ENCODE measurements at places on chromosomes 2 and 18.
A peak's percentile ranks its signal among the peaks of the same experiment; 100 is the strongest.

DNA sequence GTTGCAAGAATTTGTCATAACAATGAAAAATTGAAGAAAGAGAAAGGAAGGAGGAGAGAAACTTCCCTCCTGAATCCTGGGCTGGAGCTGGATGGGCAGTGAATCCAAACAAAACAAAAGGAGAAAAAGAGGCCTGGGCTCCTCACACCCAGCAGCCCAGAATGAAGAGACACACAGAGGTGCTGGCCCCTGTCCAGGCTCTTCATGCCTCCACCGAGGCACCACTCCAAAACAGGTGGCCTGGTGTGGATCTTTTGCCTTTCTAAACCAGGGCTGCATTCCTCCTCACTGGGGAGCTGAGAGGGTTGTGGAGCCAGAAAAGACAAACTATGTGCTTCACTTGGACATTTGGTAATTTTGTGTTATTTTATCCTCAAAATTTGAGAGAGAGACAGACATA lies 76.0 kb downstream of the FAM124B start:
- no peak for DNase-seq

GRCh38 chr18:46754188-46754587 lies 2.7 kb downstream of the ST8SIA5 start:
- peak; percentile 91 for DNase-seq

DNA sequence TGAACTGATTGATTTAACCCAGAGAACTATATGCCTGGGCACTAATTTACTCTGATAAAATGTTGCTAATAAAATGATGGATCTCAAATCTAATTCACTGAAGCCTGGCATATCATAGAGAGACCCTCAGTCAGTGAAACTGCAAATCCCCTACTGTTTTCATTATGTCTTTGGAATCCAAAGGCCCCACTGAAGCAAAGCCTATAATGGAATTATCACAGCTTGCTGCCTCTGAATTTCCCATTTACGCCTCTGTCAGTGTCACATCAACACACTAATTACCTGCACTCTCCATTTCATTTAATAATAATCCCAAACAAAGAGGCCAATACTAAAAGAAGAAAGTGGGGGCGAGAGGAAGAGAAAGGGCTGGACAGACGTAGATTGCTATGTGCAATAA lies 470.9 kb downstream of the MBD2 start:
- no peak for DNase-seq

- DNase-seq = no peak
Observed at GRCh38 chr2:68223419-68223818, 28.9 kb downstream of the PPP3R1 start.

DNA sequence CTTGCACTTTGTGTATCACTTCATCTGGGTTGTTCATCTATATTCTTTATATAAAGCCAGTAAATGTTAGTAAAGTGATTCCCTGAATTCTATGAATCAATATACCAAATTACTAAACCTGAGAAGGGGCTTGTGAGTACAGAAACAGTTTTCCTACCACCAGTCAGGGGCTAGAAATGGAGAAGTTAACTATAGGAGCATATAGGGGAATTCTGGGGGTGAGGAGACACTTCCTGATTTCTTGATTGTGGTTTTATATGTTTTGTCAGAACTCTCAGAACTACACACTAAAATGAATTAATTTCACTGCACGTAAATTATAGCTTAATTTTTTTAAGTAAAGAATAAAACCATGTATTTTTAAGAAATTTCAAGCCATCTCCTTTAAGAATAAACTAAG lies 93.7 kb downstream of the SESTD1 start:
- peak; percentile 52 for DNase-seq

DNA sequence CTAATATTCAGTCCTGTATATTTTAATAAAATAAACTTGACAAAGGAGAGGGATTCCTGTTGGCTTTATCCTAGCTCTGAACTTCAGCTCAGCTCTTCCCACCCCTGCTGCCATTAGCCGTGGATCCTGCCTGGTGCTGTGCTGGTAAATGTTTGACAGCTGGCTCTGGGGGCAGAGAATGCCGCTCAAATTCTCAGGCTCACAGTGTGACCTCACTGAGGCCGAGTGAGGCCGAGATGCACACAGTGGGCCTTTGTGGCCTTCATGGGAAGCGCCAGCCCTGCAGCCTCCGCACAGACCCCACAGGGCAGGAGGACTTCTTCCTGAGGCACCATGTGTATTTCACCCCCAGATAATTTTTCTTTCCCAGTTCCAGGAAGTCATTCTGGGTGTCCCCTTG lies 16.5 kb upstream of the FAHD2A start:
- no peak for DNase-seq

GRCh38 chr2:18171191-18172139 lies 293.0 kb downstream of the KCNS3 start:
- DNase-seq = no peak
